T-helper 17 cell (primary cell): ENCODE measurements at places on chromosomes 11 and 22. TPM values are rescaled to one million over a fixed set of nuclear protein-coding genes. Genes with fewer than 3 reads are reported as not detected.
A peak's percentile ranks its signal among the peaks of the same experiment; 100 is the strongest.

GRCh38 chr11:10107497-10107896, 186.5 kb downstream of the SBF2 start:
- no peak for DNase-seq

GRCh38 chr22:46508491-46508999, 28.9 kb downstream of the CELSR1 start:
- DNase-seq = no peak

GRCh38 chr22:37741312-37741795, 44.5 kb downstream of the TRIOBP start:
- no peak for DNase-seq

DNA sequence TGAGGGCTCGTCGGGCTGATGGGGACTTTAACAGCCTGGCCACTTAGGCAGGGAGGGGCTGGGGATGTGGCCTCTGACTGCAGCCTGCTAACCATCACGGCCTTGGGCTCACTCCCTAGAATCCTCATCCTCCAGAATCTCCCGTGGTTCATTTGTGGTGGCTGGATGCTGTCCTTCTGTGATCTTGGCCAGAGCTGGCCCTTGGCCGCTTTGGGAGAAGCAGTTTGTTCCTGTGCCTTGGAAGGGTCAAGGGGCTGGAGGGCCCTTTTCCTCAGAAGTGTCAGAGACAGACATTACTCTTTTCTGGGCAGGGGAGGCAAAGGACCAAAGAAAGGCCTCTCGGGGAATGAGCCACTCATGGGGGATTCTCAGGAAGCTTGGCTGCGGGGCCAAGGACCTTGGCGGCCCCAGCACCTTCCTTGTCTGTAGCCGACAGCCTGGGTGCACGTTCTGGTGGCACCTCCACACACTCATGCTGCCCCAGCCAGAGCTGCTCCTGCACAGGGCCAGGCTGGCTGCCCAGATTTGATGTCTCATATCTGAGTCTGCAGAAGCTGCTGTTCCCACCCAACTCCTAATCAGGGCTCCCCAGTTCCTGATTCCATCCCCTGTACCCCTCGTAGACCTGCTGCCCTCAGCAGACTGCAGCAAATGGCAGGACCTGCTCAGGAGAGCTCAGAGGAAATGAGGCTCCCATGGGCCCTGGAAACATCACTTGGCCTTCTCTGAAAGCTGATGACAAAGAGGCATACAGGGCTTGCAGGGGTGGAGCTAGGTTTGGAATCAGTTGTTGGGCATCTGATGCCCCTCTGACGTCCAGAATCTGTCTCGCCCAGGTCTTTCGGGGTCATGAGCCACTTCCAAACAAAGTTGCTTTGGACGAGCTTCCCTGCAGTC, 107.7 kb downstream of the CTTN start:
- DNase-seq = peak; percentile 6

- DNase-seq = no peak
Observed at GRCh38 chr11:69443968-69444364, 37.5 kb upstream of the LINC01488 start.

DNA sequence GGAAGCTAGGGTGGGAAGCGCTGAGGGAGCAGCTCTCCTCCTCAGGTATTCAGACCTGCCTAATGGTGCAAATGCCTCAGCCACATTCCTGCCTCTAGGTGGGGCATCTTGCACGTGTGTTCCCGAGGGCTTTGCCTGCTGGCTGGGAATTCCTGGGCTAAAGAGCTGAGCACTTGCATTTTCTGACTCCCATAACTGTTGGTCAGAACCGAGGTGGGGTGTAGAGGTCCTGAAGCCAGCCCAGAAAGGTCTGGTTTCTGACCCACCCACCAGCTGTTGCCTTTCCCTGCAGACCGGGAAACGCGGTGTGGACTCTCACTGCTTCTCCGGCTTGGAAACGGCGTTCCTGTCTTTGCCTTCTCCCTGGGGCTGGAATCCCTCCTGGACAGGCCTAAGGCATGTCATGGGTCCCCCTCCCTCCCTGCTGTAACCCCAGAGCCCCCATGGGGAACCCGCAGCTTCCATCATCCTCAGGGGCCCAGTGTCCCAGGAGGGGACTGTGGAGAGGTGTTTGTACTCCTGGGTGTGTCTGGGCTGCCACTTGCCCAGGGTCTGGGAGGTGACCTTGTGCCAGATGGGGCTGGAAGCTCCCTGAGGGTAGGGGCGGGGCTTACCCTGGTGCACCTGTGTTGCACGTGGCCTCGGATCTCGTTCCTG, 24.0 kb upstream of the SMIM38 start:
- DNase-seq = no peak

DNA sequence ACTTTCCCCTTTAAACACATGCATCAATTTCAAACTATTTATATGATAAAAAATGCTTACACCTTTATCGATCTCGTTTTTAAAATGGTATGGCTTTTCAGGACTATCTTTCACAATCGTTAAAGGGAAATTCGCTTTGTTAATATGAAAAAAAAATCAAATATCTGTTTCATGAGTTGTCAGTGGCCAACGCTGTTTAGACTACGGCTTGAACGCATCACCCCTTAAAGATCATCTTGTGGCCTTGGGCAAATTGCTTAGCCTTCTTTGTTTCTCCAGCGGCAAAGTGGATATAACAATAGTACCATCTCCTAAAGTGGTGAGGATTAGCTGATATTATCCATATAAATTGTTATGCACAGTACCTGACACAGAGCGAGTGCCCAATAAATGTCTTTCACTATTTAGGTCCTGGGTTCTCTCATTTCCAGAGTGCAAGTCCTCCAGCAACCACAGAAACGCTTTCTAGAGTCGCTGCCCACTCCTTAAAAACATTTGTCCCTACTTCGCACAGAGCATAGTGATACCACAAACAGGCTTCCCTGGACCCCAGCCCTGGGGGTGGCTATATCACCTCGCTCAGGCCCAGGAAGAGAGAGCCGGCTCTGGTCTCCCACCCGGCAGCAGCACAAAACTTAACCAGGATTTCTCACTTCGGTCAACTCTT, 904 bp downstream of the SLC35F2 start:
- no peak for DNase-seq

DNA sequence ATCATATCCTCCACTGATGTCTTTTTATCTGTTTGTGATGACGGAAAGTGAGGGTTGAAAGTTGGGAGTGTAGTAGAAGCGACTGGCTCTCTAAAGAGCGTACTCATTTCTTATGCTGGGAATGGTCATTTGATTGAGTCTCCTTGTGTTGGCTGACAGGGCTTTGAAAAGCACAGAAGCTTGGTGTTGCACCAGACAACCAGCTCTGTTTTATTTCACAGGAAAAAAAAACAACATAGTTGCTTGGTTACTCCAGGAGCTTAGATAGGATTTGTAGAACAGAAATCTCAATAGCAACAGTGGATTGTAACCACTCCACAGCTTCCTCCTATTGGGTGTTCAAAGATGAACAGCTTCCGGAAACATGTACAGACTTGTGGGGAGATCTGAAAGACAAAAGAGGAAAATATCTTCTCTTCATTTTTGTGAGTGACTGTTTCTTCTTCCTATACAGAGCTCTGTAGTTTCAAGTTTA, 2.7 kb downstream of the RBM14 start:
- DNase-seq = peak; percentile 35

SLC25A45 gene
- 57.7 TPM for total RNA-seq

BLID gene
- not detected for total RNA-seq

TCN1 gene
- total RNA-seq = not detected

NDUFS8 gene
- total RNA-seq = 59.5 TPM
